ENCODE measurements at places on chromosomes 3 and 15.

DNA sequence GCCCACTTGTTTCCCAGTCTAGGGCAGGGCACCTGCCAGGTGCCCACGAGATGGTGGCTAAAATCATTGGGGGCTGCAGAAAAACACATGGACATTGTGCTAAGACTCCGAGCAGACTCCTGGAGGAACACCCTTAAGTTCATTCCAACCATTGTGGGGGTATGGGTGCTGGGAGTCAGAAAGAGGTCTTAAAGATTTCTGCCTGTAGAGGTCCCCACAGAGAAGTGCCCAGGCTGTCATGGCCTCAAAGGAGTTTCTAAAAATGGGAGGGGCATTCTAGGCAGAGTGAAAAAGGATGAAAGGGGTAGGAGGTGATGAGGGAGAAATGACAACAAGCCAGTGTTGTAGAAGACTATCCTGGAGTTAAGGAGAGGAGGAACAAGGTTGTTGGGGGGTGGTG is 17.1 kb downstream of the RBP1 start:
- no peak for DNase-seq

DNA sequence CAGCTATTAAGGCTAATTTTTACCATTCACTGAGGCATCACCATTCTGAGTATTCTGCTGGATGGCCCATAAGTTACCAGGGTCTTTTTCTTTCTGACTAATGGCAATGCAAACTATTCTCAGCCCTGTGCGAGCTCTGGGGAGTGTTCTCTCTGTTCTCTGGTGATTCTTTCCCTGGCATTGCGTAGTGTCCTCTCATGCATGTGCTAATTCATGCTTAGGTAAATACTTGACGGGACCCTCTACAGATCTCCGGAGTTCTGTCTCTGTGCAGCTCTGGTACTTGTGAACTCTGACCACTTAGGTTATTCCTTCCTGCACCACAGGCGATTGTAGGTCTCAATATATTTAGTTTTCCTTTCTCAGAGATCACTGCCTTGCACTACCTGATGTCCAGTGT is 34.8 kb downstream of the UBE2E1 start:
- DNase-seq: no peak

DNA sequence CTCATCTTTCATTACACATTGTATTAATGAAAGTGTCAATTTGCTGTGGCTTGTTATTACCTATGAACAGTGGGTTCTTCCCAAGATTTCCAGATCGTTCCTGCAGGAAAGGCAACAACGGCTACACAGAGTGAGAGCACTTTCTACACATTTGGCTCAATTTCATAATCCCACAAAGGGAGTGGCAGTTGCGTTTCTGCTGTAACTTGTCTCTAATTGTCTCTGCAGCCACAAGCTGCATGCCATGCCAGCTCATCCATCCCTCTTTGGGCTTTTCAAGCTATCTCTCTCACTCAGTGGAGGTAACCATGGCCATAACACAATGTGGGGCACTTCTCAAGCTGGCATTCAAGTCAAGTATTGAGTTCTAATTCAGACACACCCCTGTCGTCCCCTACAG is 27.7 kb upstream of the CPNE4 start:
- DNase-seq: no peak

DNA sequence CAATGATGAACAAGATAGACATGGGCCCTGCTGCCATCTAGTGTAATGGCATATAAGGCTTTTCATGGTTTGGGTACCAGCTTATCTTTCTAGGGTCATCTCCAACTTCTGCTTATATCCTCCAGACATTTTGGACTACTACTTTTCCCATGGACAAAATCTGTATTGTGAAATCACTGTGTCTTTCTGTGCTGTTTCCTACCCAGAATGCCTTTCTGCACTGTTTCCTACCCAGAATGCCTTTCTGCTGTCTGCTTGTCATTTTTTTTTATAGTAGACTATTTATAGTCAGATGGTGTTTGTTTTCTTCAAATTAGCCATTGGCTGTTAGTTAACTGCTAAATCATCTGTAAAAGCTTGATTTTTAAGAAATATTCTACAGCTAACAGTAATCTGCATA is 20.1 kb downstream of the VPS8 start:
- no peak for DNase-seq

DNA sequence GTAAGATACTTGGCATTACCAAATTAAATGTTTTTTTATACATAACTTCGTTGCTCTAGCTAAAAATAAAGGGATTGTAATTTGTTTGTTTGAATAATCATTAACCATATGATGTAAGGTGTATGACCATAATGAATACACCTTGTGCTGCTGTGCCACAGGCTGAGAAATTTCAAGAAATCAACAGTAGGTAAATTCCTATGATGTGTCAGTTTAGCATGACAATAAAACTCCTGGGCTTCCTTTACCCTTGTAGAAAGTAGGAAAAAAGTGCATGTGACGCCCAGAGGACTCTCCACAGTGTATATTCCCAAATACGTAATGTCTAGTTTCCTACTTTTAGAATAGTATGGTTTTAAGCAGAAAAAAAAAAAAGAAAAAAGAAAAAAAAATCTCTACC is 208.1 kb downstream of the SATB1 start:
- no peak for DNase-seq

DNA sequence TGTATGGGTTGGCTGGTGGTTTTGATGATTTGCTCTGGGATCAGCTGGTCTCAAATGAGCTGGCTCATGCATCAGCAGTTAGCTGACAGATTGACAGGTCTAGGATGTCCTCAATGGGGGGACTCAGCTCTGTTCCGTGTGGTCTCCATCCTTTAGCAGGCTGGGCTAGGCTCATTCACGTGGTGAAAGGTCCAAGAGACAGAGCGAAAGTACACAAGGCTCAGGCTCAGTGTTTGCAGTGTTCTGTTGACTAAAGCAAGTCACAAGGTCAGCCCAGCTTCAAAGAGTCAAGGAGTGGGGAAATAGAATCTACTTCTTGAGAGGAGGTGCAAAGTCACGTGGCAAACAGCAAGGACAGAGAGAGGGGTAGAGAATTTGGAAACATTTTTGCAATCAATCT is 126.5 kb upstream of the CMC1 start:
- DNase-seq: no peak

- no peak for DNase-seq
Measured at GRCh38 chr3:120756061-120756460, 13.5 kb downstream of the GTF2E1 start.

Data from fibroblast of skin of scalp (primary cell).